ENCODE measurements at places on chromosomes 6 and 20.

GRCh38 chr6:158399040-158399700, 86.9 kb downstream of the TULP4 start:
- no peak for DNase-seq

- DNase-seq = no peak
Measured at GRCh38 chr6:10567256-10568026, 46.3 kb downstream of the GCNT2 start.

- no peak for DNase-seq
Measured at GRCh38 chr20:7346562-7346961, 579.1 kb downstream of the BMP2 start.

DNA sequence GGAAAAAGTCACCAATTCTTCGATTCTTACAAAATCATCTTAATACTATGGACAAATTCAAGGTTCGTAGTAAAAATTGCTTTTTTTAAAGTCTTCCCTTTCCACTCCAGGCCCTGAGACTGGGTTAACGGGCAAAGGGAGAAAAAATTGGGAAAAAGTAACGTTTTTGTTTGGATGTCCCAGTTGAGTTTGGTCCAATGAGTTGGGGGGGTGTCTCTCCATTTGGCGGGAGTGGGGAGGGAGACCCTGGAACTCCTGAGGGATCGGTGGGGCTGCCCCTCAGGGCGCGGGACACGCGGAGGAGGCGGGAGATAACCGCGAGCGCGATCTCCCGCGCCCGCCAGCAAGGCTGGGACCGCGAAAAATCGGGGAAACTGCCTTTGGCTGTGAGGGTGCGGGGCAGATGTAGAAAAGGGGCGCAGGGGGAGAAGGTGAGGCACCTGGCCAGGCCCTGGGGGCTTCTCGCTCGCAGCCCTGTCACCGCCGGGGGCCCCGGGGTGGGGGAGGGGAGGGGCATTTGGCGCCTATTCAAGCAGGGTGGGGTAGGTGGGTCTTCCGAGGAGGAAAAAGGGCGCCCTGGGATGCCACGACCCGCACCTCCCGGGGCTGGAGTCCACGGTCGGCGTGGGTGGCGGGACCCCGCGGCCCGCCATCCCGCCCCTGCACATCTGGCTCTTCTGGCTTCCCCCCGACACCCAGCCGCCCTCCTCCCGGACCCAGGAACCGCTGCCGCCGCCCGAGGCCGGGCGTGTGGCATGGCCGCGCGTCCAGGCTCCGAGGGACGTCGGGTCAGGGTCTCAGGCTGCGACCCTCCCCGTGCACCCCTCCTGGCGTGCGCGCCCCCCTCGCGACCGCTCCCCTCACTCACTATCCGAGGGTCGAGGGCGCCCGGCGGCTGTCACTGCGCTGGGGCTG, 595 bp downstream of the FBXO5 start:
- DNase-seq = no peak

DNA sequence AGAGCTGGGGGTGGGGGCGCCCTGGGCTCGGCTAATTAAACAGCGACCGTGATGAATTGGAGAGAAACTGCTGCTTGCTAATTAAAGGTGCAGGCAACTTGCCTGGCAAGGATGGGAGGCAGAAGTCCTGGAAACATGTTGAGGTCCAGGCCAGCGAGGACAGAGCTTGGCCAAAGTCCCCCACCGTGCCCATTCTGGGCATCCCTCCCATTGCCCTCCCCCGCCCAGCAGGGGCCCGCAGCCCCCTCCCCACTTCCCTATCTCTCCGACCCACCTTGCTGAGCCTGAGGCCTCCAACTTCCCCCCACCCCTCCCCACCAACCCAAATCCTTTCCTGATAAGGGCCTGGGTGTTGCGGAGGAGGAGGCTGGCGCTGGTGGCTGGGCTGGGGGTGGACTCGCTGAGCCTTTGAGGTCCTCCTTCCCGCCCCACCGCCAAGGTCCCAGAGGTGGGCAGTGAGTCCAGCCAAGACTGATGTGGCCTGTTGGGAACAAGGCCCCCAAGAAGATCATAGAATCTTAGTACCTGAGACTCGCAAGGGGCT, 23.3 kb downstream of the C20orf203 start:
- DNase-seq = no peak

Measured in esophagus squamous epithelium (tissue), 5 donors.